ENCODE measurements at places on chromosomes 12 and 14.

DNA sequence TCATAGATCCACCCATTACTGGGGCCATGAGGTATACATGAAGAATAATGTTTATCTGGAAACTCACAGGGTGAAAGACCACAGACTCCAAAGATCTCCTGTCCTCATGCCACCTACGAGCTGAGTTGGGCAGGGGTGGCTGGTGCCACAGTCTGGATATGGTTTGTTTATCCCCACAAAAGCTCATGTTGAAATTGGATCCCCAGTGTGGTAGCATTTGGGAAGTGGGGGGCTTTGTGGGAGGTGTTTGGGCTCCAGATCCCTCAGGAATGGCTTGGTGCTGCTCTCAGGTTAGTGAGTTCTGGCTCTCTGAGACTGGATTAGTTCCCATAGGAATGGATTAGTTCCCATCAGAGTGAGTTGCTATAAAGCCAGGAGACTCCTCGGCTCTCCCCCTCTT is 192.3 kb upstream of the FSCB start:
- no peak for DNase-seq

DNA sequence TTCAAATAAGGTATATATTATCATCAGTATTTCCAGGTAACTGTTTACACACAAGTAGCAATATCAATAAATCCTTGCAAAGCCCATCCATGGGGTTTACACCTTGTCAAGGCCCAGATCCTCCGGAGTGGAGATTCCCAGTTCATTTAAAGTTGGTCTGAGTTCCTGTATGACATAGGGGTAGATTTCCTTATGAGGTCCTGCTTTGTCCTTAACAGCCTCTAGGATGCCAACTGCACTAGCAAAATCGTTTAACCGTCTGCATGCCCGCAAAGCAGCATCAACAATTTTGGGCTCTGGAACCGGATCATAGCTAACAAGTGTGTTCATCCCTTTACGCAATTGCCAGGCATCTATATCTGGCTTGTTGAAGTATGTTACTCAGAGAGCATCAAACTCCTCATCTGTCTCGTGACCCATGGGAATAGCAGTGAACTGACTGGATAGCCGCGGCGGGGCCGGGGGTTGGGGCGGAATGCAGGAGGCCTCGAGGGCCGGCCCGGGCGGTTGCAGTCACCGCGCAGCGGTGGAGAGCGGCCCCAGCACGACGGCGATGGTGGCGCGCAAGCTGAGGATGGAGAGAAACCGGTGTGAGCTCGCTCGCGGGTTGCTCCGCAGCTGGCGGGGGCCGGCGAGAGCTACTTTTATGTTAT is 30.6 kb upstream of the FBXO34 start:
- no peak for DNase-seq

GRCh38 chr14:64806862-64807495 is 72.7 kb downstream of the SPTB start:
- no peak for DNase-seq

DNA sequence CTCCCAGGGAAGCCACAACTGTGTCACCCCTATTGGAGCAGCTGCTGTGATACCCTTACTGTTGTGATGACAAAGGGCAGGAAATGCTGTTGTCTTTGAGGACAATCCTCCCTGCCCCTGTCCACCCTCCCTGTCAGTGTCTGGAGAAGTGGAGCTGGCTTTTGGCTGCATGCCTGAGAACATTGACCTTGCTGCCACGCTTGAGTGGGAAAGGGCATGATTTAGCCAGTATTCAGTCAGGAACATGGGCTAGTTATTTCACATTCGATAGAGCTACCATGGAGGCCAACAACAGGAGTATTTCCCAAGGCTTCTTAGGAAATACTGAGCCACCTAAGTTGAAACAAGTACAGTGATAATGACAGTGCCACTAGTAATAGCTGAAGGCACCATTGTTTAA is 59.4 kb downstream of the MYRFL start:
- peak; percentile 67 for DNase-seq

- DNase-seq = no peak
These were observed 49.9 kb upstream of the DYRK2 start for GRCh38 chr12:67598598-67598997.

DNA sequence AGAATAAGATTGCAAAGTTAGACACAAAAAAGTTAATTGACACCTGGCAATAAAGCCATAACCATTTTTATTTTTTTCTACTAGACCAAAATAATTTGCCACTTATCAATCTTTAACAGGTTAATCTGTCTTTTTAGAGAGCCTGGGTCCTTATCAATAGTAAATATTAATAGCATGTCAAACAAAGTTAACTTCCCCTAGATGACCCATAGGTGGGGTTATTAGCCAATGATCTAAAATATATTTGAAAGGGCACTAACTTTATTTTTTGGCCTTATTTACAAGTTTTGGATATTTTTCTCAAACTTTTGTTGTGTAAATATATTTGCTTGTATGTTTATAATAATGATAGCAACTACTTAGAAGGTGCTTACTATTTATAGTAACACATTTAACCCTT is 3.9 kb downstream of the ANKRD33 start:
- DNase-seq = no peak

DNA sequence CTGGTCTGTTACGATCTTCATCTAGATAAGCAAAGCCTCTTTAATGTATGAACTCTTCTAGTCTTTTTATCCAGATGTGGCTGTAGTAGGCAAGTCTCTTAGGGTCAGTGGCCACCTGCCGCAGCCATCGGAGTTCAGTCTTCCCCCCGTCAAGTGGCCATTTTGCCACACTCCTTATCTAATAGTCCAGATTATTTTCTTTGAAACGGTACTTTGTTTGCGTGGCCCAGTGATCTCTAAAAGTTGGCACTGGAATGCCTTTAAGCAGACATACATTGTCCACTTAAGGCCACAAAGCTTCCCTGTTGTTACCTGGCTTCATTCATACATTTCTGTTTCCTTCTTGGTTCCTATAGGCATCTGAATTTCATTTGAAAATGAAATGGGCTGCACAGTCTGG is 36.0 kb upstream of the BMAL2 start:
- no peak for DNase-seq

- DNase-seq = no peak
These were observed 45.4 kb downstream of the GPATCH2L start for GRCh38 chr14:76196980-76197695.

DNA sequence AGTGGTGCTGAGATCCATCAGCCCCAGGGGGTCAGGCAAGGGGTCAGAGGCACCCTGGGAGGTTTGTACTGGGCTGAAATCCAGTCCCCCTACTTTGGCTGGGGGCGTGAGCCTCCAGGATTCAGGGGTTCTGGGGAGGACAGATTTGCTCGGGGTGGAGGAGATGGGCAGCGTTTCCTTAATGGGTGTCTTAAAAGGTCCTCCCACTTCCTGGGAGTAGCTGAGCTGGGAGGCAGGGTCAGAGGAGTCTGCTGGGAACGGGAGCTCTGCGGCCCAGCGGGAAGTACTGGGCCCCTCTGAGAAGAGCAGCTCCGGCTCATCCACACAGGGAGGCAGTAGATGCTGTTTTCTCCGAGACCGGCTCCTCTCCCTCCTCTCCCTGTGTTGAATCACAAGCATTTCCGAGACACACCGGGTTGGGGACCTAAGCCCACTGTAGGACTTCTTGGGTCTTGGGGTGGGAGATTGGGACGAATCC is 2.1 kb upstream of the TEX52 start:
- DNase-seq = no peak

DNA sequence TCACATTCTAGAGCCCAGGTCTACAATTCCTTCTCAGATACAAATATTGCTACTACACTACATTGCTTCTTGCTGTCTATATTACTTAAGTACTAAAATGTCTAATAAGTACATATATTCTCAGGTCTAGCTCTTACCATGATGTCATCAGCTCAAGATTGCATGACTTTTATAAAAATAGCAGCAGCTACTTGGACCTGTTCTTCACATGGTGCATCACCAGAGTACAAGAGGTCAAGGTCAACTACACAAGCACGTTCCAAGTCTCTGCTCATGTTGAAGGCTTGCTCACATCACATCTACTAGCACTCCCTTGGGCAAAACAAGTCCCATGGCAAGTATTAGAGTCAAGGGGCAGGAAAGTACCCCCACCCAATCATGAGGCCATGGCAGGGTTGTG is 465.6 kb downstream of the MED13L start:
- DNase-seq = no peak

DNA sequence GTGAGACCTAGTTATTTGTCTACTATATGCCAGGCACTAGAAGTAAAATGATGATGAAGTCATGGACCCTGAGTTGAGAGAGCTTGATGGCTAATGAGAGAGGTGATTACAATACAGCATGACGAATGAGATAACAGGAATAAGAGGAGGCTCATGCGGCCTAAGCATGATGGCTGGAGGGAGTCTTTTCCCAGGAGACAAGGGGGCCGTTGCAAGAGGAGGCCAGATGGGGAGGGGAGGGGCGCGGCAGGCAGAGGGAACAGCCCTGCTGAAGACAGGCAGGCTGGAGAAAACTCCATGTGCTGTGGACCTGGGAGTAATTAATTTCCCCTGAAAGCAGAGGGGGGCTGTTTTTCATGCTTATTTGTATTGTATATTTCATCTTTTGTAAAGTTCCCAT is 144.7 kb upstream of the RFLNA start:
- DNase-seq = no peak

DNA sequence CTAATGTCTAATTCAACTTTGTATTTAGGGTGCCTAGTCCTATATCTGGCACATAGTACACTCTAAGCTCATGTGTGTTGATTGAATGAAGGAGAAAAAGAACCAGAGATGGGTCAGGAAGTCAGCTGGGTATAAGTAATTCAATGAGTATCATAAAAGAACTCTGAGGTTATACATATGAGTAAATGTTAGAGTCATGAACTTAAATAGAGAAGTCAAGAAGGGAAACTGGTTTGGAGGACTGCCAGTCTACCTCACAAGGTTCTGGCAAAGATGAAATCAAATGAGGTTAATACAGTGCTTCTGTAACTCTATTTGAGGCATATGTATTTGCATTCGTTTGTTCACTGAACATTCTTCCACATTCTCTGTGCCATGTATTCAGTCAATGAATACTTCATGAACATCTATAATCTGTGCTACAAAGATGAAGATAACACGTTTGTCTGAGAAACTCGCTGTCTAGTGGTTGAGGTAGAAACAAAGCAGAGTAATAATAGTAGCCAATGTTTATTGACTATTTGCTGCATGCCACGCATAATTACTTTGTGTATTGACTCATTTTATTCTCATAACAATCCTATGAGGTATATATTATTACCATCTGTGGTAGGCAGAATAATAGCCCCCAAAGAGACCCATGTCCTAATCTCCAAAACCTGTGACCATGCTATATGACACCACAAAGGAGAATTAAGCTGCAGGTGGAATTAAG is 88.9 kb downstream of the PTGER2 start:
- DNase-seq = no peak

GRCh38 chr12:122452701-122453285 is 30.3 kb upstream of the CLIP1 start:
- no peak for DNase-seq

- no peak for DNase-seq
These were observed 537.0 kb downstream of the SLC6A15 start for GRCh38 chr12:84375449-84376170.

DNA sequence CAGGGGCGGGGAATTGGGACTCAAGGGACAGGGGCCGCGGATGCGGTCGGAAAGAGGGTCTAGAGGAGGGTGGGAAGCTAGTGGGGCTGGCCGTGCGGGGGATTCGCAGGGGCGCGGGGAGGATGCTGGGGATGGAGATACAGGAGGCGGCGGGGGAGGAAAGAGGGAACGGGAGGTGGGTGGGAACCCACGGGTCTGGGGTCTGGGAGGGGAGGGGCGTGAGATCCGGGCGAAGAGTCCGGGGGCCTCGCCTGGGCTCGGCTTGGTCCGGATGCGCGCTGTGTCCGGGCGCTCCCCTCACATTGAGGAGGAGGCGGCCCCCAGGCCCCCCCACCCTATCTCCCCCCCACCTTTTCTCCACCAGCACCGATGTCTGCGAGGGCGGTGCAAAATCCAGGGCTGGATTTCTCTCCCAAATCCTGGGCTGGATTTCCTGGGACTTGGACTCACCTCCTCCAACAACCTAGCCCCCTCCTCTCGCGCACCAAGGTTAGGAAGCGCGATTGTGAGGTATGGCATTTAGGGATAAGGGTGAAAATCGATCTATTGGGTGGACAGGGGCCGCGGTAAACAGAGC is at the start of gene AGAP2:
Gene AGAP2, minus strand, starts transcription at position 82 of the 577 bp plus-strand sequence. CDS start 496 bp downstream, outside the sequence.
- DNase-seq = peak; percentile 34

GRCh38 chr12:62757048-62757447 is 177.9 kb downstream of the PPM1H start:
- DNase-seq = no peak

- DNase-seq = no peak
These were observed 26.6 kb upstream of the KLRB1 start for GRCh38 chr12:9634177-9634803.

GRCh38 chr12:73307260-73307659 is 1035.1 kb downstream of the TRHDE start:
- DNase-seq = no peak

GRCh38 chr12:59780605-59781135 is 184.8 kb downstream of the SLC16A7 start:
- peak; percentile 1 for DNase-seq

GRCh38 chr14:92316937-92317336 is 6.0 kb upstream of the SLC24A4 start:
- no peak for DNase-seq

DNA sequence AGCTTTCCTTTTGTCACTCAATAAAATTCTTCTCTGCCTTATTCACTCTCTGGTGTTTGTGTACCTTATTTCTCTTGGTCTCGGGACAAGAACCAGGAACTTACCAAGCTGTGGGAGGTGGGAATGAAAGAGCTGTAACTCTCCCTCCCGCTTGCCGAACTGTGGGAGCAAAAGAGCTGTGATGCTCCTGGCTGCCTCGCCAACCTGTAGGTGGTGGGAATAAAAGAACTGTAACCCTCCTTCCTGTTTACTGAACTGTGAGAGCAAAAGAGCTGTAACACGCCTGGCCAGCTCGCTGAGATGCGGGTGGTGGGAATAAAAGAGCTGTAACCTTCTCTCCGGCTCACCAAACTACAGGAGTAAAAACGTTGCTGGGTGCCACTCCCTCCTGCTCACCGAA is 314.1 kb upstream of the LRIG3 start:
- peak; percentile 4 for DNase-seq

GRCh38 chr14:98909251-98909944 is 362.6 kb downstream of the BCL11B start:
- no peak for DNase-seq

DNA sequence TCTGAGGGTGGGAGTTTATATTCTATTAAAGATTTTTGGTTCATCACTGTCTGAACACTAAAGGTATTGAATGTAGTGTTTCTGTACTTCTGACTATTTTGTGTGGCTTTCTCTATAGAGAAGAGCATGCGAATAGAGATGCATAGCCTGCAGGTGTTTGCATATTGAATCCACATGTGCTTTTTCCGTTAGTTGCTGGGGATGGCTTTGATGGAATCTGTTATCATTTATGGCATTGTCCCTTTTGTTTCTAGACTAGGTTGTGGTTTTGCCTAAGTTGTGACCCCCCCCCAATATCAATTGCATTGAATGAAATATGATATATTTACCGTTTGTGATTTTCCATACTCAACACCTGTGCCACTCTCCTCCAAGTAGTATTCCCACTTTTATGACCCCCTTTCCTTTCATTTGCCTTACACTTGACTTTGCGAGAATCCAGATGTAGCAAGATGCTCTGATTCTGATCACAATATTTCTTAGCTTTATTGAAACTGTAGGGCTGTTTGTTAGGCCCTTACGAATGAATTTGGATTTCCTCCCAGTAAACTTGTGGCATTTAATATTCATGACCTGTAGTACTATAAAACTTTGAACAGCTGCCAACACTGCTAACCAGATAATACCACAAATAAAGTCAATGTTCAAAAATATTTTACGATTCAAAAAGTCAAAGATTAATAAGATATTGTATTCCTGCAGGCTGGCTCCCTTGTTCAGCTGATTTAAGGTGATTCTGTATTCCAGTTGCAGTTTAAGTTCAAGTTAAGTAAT is 176.4 kb downstream of the TMTC2 start:
- no peak for DNase-seq

Measured in SHP77 (cell line).